Activated CD4-positive, CD25-positive, alpha-beta regulatory T cell treated with anti-CD3 and anti-CD28 coated beads, Interleukin-2, amount 50 U/mL, for 24 hours (primary cell): ENCODE measurements at places on chromosomes 11 and 22.

- ATAC-seq = peak; percentile 66
Measured at GRCh38 chr11:121418625-121419114, 33.4 kb upstream of the SORL1 start.

DNA sequence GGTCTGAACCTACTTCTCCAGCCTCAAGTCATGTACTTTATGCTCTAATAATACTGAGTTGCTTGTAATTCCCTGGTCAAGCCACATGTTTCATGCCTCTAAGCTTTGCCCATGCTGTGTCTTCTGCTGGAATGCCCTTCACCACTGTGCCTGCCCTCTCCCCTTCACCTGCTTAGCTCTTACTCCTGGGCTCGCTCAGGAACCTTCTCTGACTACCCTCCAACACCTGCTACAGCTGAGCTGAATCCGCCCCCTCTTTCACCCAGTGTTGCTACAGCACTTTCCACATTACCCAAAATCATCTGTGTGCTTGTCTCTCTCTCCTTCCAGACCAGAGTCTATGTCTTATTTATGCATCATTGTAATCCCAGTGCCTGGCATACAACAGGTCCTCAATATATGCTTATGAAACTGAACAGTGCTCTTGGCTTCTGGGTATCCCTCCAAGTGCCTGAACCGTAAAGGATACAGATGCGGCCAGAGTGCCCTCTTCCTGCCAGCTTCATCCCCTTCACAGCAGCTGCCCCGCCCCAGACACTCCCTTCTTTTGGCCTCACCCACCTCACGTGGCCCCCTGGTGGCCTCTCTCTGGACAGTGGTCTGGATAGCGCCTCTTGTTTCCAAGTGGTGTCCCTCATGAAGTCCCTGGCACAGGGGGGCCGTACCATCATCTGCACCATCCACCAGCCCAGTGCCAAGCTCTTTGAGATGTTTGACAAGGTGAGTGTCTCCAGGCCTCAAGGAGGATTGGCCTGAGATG is 7.1 kb downstream of the ABCG4 start:
- no peak for ATAC-seq

DNA sequence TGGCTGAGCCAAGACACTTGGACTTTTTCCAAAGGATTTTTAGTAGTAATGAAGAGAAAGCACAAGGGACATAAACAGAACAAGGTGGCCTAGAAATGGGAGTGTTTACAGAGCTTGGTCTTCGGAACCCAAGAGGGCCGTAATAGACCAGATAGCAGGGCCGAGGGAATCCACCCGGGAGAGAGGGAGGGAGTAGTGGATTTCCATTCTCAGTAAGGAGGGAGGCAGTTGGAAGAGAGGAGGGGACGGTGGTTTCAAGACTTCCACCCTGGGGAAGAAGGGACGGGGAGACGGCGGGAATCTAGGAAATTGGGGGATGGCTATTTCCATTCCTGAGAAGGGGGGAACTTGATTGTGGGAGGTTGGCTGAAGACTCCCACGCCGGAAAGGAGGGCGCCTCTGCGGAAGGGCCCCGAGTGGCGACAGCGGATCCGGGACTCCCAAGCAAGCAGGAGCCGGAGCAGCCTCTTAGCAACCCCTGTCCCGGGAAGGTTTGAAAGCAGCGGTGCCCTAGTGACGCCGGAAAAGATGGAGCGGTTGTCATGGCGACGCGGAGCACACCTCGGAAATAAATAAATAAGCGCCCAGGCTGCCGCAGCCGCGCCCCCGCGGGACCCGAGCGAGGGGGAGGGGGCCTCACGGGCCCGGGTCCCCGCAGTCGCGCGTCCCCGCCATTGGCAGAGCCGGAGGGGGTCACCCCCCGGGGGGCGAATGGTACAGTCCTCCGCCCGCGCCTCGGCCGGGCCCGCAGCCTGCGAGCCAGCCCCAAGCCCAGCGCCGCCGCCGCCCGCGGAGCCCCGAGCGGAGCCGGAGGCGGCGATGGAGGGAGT is 31.6 kb downstream of the EIF3F start:
- peak; percentile 50 for ATAC-seq

DNA sequence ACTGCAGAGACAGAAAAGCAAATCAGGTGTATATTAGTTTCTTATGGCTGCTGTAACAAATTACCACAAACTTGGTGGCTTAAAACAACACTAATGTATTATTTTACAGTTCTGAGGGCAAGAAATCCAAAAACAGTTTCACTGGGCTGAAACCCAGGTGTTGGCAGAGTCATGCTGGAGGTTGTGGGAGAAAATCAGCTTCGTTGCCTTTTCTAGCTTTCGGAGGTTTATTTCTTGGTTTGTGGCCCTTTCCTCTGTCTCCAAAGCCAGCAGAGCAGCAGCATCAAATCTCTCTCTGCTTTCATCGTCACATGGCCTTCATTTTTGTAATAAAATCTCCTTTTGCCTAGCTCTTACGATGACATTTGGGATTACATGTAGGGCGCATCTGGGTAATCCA is 33.0 kb upstream of the OR6M1 start:
- no peak for ATAC-seq

- no peak for ATAC-seq
Measured at GRCh38 chr11:3095712-3096361, 38.6 kb upstream of the CARS1 start.

- ATAC-seq = no peak
Measured at GRCh38 chr11:34534826-34535225, 21.2 kb upstream of the ELF5 start.

- no peak for ATAC-seq
Measured at GRCh38 chr11:119468511-119468910, 45.5 kb upstream of the THY1 start.

GRCh38 chr22:29088809-29089208 is 16.0 kb downstream of the KREMEN1 start:
- ATAC-seq = no peak

DNA sequence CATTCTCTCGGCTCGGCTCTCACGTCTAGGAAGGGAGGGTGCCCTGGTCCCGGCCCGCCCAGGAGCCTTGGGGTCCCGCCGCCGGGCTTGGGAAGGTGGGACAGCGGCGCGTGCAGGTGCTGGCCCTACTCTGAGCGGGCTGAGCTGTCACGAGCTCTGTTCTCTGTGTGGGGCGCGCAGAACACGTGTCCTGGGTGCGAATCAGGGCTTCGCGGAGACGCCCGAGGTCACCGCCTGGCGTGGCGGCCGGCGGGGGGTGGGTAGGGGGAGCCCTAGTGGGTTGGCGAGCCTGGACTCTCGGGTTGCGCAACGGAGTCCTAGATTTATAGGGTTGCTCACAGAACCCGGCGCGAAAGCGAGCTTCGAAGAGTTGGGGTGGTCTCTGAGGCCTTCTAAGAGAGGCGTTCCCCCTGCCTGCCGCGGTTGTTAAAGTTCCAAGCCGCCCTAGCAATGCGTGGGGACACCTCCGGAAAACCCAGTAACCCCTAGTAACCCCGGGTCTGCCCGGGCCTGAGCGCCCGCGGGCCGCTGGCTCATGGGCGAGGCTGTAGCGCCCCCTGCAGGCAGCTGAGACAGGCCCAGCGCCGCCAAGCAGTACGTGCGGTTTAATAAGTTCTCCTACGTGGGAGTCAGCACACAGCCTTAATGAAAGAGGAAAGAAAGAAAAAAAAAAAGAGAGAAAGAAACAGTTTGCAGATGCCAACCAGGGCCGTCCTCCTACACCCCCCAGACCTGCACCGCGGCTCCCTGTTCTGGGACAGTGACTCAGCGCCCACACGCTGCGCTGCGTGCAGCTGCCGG is 2.7 kb downstream of the ADM start:
- ATAC-seq = peak; percentile 80

DNA sequence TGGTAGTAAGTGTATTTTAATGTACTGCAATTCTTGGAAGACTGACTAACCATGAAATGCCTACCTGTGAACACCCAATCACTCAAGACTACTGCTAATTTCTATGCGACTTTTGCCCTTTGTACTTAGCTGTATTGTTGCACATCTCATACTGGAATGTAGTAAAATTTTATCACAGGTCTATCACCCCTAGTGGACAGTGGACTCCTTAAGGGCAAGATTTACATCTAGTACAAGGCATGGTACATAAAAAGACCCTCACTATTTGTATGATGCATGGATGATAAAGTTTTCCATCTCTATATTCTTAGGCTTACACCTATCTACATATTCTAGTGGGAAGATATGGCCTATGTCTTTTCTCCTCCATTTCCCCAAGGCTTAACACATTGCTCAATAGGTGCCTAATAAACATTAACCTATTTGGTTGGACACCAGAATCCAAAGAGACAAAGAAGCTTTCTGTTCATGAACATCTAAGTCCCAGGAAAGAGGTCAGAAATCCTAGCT is 26.1 kb downstream of the SERGEF start:
- no peak for ATAC-seq

DNA sequence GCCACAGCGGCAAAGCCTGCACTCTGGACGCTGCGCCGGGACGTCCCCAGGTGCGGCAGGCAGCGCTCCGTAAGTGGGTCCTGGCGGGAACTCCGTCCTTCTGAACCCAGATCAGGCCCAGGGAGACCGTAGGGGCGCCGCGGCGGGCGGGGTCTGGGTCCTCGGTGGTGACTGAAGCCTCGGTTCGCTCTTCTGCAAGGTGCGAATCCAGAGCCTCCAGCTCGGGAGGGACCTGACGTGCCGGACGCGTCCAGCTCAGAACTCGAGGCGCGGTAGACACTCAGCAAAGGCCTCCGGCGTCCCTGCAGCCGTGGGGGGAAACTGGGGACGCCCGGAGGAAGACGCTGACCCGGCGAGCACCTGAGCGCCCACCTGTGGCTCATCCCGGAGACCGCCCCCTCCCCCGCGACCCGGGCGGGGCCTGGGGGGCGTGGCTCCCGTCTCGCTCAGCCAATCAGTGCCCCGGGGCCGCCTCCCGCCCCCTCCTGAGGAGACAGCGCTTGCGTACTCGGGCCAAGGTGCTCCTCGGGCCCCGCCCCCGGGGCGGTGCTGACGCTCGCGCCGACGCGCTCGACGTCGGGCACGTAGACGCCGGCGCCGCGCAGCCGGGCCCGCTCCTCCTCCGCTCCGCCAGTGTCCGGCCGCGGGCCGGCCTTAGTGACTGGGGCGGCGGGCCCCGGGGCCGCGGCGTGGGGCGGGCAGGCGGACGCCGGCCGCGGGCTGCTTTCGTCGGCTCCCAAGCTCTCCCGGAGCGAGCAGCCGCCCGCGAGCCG is at the start of gene PPFIA1:
Gene PPFIA1, plus strand, starts transcription at position 587 of the 773 bp plus-strand sequence. CDS start 1,483 bp downstream, outside the sequence.
- peak; percentile 91 for ATAC-seq

DNA sequence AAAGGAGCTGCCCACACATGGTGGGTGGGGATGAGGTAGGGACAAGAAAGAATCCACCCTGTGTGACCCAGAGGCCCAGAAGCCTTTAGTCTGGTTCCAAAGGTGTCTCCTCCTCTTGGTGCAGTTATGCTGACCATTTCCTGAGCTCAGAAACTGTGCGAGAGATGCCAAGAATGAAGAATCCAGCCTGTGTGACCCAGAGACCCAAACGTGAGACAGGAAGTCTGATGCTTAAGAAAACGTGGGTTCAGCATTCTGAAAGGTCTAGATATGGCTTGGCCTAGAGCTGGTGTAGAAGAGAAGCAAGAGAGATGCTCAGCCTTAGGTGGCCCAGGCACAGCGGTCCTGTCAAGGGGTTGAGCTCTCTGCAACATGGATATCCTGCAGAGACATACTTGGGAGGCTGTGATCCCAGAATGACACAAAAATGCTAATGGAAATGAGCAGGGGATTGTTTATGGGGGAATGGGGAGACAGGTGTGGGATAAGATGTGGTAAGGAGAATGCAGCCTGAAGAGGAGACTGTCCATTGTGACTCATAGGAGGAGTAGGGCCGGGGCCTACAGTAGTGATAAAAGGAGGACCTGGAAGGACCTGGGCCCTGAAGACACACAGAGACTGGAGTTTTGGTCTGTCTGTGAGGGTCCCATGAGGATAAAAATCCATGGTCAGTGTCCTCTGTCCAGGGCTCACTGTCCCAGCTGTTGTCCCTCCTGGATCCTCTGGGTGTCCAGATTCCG is 79.0 kb downstream of the ZNF280B start:
- ATAC-seq = no peak
